ENCODE measurements at places on chromosomes 2 and 18.

DNA sequence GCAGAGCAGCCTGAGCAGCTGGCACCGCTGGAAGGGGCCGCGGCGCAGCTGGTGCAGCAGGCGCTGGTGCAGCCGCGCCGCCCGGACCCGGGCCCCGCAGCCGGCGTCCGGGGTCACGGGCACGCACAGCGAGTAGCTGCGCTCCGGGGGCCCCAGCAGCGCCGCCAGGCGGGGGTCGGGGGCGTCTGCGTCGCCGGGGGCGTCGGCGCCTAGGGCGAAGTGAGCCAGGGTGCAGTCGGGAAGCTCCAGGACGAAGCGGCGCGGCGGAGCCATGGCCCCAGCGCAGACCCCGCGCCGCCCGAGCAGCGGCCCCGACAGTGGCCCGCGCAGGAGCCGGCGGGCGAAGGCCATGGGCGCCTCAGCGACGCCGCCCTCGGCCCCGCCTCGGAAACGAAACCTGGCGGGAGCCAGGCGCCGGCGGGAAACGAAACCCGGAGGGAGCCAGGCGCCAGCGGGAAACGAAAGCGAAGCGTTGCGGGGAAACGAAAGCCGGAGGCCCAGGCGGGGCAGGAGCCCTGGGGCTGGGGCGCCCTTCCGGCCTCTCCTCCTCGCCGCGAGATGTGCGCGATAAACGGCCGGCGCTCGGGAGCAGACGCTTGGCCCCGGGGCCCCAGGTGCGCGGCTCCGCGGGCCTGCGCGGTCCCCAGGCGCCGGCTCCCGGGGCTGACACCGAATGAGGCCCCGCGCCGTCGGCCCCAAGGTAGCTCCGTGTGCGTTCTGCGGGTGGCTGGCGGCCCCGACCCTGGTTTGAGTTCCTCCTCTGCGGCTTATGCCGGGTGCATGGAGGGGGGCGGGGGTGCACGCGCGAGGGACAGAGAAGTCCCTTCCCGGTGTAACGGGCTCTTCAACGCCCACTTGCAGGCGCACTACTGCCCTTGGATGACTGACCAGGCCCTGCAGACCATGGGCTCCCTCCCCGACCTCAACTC lies at the start of gene CMPK2:
TSS of gene CMPK2 (minus strand) at position 562 of the 929 bp plus-strand sequence. CDS start at position 351, 211 bp downstream.
- DNase-seq = peak; percentile 68

DNA sequence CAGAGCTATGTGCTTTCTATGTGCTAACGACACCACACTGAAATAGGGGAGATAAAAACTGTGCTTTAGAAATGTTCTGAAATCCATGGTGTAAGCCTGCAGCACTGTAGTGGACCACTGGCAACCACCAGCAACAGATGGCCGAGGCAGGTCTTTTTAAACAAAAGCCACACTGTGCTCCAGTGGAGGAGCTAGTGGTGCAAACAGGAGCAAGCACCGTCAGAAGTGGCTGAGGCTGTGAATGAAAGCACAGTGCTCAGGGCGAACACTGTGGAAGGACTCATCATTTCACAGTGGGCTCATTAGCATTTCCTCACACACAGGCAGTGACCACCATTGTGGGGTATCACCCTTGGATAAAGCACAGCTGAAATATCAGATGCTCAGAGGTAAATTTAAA lies 22.9 kb upstream of the MTX2 start:
- no peak for DNase-seq

GRCh38 chr2:189959450-189959849 lies 103.1 kb downstream of the MSTN start:
- DNase-seq = no peak

GRCh38 chr2:65458999-65459398 lies 26.6 kb upstream of the SPRED2 start:
- DNase-seq = no peak

GRCh38 chr2:2756886-2757285 lies 425.8 kb upstream of the MYT1L start:
- no peak for DNase-seq
